ENCODE measurements at places on chromosomes 1 and 21.

DNA sequence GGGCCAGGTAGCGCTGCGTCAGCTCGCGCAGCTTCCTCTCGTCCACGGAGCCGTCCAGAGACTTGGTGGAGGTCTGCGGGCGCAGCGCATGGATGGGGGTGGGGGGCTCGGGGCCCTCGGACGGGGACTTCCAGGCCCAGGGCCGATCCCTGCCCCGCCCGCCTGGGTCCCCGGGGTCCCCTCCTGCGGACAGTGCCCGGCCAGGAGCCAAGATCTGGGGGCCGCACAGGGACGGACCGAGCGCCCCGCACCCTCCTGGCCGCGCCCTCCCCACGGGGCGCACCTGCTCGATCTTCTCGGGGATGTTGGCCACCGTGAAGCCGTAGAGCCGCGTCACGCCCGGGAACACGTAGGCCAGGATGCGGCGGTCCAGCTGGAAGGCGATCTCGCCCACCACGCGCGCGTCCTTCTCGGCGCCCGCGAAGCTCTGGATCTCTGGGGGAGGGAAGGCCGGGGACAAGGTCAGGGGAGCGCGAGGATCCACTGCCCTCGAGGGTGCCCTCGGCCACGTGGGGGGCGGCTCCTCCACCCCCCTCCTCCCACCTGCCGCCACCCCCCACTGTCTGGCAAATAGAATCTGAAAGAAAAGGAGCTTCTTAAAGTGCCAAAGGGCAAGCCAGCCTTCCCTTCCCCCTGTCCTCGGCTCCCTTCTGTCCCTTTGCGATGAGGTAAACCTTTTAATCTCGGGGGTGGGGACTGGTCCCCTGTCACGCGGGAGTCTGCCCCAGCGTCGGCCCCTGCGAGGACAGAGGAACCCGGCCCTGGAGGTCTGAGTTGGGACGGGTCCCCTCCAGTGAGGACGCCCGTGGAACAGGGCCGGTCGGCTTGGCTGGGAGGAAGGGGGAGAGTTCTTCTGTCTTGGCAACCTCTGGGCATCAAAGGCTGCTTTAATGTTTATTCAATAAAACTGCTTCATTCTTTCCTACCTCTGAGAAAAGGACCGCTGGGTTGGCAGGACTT is 6.5 kb upstream of the FTCD start:
- DNase-seq: no peak

DNA sequence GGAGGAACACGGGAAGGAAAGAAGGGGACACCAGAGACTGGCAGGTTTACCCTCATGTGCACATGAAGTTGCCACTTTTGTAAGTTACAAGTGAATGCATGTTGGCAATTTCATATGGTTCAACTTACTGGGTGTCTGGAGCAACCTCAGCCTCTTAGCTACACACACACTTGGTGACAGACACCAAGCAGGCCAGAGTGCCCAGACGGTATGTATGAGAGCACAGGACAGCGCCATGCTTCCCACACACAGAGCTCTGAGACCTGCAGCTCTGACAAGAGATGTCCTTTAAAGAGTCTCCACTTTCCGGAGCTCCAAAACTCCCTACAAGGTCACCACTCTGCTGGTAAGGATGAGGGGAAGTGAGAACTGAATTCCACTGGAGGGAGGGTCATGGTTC is 1.9 kb upstream of the TRABD2B start:
- DNase-seq: no peak

- no peak for DNase-seq
Observed at GRCh38 chr1:150178548-150178947, 28.8 kb downstream of the PLEKHO1 start.

- DNase-seq: no peak
Observed at GRCh38 chr1:97307151-97307550, 585.6 kb downstream of the PTBP2 start.

DNA sequence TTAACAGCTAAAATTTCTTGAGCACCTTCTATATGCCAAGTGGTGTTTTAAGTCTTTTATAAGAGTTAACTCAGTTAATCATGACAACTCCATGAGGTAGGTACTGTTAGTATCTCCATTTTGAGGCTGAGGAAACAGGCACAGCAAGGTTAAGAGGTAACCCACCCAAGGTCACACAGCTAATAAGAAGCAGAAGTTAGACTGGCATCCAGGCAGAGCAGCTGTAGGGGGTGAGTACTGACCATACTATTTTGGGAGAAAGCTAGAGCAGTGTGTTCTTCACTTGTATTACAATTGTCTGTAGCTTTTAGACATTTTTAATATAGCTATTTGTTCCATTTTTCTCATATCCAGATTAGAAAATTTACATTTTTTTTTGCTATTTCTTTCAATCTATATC is 4.8 kb downstream of the ATP6V1G3 start:
- DNase-seq: no peak

- no peak for DNase-seq
Observed at GRCh38 chr1:21317035-21317689, 26.9 kb upstream of the ECE1 start.

DNA sequence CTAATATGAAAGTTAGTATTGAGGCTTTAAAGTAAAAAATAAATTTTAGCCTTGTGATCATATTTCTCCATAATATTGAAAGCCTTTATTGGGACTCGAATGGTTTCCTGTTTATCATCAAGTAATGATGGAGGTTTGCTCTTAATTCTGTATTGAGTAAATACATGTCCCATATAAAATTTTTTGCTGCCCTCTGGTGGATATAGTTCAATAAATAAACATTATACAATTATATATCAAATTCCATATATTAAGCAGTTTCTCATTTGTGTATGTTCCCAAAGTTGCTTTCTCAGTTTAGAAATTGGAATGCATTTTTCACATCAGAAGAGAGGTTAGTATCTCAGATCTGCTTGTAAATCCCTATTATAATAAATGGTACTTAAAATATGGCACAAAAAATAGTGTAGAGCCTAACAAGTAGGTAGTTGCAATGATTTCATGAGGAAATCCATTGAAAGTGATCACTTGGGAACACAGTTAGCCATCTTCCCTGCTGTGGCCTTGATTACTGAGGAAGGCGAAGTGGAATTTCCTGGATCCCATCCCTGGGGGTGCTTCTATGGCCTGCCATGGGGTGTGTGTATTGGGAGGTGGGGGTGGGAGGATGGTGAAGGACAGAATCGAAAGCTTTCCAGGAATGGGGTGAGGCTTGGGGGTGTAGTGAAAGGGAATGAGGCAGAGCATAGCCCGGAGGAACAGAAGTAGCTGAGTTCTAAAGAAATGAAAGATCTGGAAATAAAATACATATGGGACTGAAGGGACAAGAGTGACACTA is 84.1 kb upstream of the C21orf91 start:
- no peak for DNase-seq

DNA sequence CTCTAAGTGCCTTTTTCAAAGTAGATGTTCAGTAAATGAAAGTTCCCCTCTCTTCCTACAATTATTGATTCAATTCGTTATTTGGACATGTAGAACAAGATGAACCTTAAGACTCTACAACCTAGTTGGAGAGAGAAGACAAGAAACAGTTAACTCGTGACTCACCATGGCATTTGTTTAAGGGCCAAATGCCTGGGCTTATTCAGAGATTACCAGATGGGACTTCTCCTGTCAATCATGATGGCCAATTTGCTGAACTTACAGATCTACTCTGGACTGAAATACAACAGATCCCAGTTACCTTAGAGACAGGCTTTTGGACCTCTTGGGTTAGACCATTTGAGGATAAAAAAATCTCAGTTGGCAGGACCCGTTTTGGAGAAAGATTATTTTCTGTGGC is 93.5 kb downstream of the C1orf94 start:
- no peak for DNase-seq

DNA sequence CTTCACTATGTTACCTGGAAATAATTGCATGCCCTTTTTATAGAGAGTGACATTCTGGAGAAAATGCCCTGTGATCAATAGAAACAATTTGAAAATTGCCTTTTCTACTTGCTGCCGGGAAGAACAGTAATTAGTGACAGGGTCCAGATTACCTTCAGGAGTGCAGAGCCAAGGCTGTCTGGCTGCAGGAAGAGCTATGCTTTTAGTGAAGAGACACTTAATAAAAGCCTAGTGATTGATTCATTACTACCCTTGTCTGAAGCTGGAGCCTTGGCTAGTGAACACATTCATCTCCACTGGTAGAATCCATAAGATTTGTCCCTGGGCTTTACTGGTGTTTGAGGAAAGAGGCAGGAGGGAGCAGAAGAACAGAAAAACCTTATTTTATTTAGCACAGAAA is 12.9 kb upstream of the DNASE2B start:
- DNase-seq: no peak

DNA sequence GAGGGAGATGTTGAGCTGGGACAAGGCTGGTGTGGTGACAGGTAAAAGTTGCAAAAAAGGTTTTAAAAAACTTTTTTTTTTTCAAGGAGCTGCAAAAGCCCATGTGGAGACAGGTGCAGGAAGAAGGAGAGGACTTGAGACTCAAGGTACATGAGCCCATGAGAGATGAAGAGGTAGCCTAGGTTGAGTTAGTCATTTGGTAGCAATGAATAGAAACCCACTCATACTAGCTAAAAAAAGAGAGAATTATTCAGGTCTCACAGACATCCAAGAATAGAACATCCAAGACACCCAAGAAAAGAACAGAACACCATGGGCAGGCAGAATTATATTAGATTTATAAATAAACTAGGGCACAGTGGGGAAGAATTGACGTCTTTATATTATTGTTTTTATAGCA is 65.1 kb downstream of the PCP4 start:
- no peak for DNase-seq

DNA sequence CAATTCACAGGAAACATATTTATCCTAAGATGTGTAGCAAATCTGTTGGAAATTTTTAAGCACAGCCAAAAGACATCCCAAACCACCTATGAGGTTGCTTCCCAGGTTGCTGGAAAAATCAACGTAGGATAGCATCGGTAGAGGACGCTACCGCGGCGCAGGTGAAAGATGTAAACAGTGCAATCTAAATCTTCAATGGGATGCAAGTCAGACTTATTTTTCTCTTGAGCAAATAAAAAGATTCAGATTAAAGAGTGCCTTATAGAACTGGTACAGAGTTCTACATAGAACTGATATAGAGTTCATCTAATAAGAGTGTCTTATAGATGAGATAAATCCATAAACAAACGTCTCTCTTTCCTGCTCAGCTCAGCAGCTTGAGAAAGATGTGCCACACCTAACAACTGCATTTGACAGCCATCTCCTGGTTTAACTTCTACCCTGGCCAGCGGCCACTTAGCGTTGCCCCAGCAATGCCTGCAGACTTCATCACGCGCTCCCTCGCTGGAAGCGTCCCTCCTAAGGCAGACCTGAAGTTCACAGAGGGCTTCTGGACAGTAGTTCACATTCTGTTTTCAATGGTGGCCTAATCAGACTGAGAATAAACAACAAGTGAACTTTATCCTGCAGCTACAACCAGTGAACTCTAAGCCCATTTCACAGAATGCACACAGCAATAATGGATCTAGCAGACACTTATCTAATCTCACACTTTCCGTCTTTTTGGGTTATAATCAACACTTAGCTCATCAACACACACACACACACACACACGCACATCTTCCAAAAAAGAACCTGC is 164.5 kb downstream of the TOMM20 start:
- DNase-seq: no peak

DNA sequence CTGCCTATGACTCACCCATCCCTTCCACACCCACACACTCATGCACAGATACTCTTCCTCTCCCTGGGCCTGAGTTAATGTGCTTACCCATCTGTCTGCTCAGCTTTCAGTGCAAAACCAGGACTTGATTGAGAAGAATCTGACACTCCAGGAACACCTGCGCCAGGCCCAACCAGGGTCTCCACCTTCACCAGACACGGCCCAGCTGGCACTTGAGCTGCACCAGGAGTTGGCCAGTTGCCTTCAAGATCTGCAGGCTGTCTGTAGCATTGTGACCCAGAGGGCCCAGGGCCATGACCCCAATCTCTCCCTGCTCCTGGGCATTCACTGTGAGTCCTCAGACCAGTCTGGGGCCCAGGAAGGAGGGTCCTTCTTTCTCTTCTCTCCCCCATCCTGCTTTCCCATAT is 3.5 kb upstream of the SH3BGRL3 start:
- no peak for DNase-seq

DNA sequence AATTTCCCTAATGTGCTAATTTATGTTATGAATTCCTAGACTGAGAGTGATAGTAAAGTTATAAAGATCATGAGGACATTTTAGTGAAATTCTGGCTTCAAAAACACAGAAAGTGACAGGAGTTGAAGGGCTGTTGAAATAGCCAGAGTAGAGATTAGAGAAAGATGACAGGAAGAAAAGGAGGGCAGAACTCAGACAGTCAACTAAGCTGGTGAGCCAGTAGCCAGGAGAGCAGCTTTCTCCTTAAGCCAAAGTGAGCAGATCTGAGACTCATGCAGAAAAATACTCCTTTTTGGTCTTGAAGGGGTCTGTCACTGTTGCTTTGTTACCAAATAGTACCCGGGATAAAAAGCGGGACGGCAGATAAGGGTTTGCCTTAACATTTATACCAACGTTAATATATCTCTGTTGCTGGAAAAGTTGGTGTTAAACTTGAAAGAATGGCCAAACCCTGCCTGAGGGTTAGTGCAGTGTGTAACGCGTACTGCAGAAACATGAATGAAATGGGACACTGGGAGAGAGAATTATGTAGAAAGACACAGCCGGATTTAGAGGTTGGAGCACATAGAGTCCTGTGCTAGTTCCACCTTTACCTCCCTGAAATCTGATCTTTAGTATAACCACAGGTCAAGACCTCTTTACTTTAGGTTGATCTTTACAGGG is 12.8 kb downstream of the AHCYL1 start:
- no peak for DNase-seq

DNA sequence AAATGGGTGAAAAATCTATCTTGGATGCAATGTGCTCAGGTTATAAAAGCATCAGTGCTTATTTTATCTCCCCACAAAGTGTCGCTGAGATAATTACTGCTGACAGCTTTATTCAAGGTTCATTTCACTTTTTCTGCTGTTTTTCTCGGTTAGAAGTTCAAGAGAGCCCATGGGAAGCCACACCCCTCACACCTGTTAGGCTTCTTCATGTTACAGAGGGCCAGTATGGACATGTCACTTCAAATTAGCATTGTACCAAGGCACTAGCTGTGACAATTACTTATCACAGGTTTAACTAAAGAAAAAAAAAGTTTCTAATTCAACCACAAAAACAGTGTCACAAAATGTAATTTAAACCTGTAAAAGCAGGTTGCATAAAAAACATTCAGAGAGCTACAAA is 187.3 kb upstream of the DMRTA2 start:
- no peak for DNase-seq

DNA sequence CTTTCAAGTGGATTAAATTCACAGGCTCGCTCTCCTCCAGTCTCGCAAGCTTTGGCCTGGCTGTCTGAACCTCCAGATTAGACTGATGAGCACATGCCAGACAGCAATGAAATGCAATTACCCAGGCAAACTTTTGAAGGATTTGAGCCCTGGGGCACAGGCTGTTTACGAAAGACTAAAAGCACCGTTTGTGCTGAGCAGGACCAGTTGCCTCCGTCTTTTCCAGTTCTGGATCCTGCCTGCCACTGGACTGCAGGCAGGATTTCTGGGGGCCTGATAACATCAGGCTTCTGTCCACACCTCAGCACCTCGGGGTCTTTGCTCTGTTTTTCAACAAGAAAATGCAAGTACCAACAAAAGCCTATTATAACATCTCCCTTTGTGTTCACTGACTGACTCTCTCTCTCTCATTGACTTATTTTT is 145.7 kb downstream of the CLIC6 start:
- no peak for DNase-seq

Data from C1 segment of cervical spinal cord (tissue), 14 donors.